Fibroblast of pulmonary artery (primary cell): ENCODE measurements at places on chromosomes 6 and 20.

DNA sequence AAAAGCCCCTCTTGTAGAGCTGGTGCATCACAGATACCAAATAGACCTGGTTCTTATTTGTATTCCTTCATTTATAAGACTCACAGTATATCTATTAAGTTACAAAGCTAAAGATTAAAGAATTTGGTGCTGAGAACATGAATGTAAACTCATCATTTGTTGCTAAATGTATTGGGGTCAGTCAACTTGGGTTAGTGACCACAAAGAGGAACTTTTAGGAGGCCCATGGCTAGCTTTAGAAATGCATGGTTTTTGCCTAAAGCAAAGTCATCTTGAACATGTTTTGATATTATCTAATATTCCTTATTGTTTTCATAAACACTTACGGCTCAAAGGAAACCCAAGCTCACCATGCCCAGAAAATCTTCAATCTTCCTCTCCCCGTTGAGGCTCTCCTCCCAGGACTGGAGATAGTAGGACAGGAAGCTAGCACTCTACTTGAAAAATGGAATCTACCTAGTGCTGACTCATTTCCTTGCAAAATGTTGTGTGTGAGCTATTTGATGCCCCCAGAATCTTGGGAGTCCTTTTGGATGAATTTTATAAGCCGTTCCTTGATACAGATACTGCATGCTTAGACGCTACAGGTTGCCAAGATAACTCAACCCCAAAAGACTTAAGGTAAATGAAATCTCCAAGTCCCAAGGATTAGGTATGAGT lies 121.4 kb downstream of the BMP2 start:
- DNase-seq, result no peak

DNA sequence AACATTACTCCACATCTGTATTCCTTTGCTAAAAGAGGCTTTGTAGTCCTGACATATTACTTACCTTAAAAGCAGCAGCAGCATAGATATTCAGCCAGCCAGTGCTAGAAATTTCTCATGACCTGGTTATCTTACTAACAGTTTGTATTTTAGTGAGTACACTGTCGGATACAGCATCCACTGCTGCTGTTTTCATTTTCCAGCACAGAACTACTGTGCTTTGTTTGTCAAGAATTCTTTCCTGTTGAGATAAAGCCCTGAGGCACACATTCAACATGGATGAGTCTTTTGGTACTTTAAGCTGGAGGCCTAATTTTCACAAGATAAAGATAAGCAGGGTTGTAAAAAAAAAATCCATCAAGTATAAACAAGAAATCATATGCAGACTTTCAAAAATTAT lies 311.2 kb upstream of the OPRM1 start:
- DNase-seq, result peak; percentile 51

DNA sequence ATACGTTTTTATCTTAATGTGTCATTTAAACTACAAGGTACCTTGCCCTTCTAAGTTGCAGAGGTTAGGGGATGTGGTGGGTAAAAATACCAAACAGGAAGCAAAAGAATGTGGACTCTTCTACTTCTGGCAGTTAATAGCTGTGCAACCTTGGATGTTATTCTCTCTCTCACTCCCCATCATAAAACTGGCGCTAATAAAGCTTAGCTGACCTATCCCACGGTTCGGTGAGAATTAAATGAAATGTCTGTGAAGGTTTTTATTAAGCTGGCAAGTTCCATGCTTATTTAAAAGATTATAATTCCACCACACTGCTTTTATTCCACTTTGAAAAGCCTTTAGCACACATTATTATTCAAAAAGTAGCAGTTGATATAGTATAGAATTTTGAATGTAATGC lies 127.8 kb upstream of the SLC22A23 start:
- peak; percentile 20 for DNase-seq

- peak; percentile 86 for DNase-seq
Measured at GRCh38 chr6:152552616-152553209, 84.4 kb downstream of the SYNE1 start.

- no peak for DNase-seq
Measured at GRCh38 chr20:24575811-24576210, 106.4 kb downstream of the SYNDIG1 start.

DNA sequence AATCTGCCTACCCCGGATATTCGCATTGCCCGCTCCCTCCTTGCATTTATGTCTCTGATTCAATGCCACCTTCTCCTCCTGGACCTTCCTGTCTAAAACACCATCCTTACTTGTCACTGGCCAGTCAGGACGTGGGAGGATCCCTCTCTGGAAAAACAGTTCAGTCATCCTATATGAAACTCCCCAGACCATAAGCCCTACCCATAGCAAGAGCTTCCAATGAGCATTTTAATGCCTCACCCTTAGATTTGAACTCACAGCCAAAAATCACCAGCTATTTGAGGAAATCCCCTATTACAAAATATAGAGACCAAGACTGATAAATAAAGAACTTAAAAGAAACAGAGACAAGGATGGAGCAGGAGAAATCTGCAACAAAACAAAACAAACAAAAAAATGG lies 86.4 kb downstream of the SHLD1 start:
- peak; percentile 19 for DNase-seq

DNA sequence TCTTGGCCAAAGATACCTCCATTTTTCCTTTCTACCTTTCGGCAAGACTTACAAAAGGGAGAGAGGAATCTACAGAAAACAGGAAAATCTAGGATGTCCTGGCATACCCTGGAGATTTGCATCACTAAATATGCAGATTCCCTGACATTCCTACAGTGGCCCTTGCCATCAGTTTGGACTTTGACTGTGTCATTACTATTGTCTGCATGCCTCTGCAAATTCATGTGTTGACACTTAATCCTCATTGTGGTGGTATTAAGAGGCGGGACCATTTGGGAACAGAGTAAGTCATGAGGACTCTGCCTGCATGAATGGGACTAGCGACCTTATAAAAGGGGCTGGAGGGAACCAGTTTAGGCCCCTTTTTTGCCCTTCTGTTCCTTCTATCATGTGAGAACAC lies 50.5 kb upstream of the DTNBP1 start:
- DNase-seq, result no peak

- peak; percentile 90 for DNase-seq
Measured at GRCh38 chr20:18587665-18588573, at the start of gene DTD1. DTD1 (plus strand) TSS chr20:18588054; CDS start chr20:18588073, 19 bp downstream.

- no peak for DNase-seq
Measured at GRCh38 chr20:40488401-40488800, 200.6 kb downstream of the MAFB start.

DNA sequence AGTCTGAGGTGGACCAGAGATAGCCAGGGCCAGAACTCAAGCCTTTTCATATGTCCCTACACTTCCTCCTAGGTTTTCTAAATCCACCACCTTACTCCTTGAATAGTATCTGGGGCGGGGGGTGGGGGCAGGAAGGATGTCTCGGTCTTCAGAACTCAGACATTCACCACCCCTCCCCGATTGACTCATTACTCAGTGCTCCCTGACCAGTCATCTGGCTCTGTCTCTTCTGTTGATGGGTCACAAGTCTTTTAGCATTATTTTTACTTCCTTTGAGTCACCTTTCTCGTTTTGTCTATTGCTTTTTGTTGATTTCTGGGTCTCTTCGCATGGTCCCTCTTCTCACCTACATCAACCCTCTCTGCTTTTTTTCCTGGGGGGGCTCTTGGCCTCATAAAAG lies 23.3 kb downstream of the NOX3 start:
- DNase-seq, result no peak

- no peak for DNase-seq
Measured at GRCh38 chr6:43475516-43475915, 1.9 kb upstream of the TJAP1 start.

DNA sequence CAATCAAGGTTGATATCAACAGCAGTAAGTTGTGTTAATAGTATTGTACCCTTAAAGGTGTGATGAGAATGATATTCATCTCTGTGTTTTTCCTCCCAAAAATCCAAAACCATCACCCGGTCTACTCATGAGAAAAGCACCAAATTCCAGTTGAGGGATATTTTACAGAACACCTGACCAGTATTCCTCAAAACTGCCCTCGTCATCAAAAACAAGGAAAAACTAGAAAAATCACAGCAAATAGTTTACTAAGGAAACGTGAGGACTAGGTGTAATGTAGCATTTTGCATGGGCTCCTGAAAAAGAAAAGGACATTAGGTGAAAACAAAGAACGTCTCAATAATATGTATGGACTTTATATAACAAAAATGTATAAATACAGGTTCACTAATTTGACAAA lies 394.4 kb upstream of the NRSN1 start:
- no peak for DNase-seq

DNA sequence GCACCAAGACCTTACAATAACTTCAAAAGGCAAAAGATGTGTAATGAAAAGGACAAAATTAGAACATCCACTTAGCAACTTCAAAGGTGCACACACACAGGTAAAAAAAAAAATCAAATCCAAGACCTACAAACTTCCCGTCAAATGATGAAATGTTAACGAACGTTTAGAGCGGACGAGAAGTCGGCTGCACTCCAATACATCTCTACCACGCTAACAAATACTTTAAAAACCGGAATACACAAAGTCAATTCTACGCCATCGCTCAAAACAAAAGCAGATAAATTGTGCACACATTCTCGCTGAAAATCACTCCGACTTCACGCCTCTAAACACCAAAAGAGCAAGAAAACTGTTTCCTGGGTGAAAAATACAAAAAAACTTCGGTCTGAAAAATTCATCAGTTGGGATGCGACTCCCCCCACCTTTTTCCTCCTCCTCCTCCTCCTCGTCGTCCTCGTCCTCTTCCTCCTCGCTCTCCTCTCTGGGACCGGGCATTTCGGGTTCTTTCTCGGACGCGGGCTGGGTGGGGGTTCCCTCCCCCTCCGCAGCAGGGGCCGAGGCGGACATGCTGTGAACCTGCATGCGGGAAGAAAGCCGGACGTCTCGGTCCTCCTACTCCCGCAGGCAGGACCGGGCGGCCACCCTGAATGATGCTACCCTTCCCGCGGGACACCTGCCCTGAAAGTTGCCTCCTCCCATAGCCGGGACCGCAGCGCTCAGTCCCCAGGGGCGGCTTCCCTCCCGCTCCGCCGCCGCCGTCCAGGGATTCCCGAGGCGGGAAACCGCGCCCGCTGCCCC lies 712 bp downstream of the DEK start:
- peak; percentile 27 for DNase-seq

DNA sequence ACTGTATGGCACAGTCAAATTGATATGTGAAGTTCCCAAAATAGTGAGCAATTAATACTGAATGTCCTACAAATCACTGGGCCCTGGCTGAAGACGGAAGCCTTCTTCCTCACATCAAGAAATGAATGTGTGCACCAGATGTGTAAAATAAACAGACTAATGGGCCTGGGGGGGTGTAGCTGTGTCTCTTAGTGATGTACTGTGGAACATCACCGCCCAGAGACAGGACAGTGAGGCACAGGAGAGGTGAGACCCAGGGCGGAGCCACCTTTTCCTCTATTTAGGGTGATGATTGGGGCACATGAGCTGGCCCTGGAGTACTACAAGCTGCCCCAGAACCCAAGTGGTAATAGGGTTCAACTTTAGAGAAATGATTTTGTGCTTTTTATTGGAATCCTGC lies 368.5 kb upstream of the ARID1B start:
- no peak for DNase-seq

- peak; percentile 74 for DNase-seq
Measured at GRCh38 chr6:135423649-135424128, 73.9 kb downstream of the AHI1 start.

- no peak for DNase-seq
Measured at GRCh38 chr6:20044883-20045282, 167.4 kb downstream of the MBOAT1 start.

- DNase-seq, result peak; percentile 78
Measured at GRCh38 chr6:166365221-166365620, 17.5 kb downstream of the MPC1 start.

DNA sequence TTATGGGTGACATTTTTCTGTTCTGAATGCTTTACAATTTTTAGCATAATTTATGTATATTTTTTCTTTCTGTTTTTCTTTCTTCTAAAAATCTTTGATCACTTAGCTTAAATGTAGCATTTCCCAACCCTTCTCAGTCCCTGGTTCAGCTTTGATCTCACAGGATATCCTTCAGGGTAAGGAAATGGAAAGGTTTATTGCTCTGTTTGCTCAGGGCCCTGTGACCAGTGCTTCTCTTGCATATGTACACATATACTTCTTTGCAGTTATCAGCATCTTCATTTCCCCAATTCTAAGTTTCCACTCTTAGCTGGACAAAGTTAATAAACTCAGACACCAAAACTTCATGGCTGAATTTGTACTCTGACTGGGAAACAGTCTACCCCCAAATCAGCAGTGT lies 30.6 kb downstream of the TMEM74B start:
- no peak for DNase-seq

GRCh38 chr6:53352360-53352759 lies 3.6 kb upstream of the ELOVL5 start:
- no peak for DNase-seq

- no peak for DNase-seq
Measured at GRCh38 chr6:1181939-1182605, 129.8 kb upstream of the FOXQ1 start.

DNA sequence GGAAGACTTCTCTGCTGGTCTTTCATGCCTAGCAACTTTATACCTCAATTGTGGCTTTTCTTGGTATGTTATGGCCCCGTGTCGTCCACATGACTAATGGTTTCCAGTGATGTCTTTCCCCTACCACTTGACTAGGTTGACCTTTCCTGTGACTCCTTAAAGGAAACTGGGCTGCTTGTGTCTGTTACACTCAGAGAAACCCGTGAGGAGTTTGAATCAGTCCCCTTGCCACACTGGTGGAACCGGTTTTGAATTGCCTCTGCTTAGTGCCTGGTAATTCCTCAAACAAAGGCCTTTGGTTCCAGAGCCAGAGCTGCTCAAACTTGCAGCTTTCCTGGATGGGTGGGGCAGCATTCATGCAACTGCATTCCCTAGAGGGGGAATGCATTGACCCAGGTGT lies 21.9 kb downstream of the ECT2L start:
- peak; percentile 66 for DNase-seq

DNA sequence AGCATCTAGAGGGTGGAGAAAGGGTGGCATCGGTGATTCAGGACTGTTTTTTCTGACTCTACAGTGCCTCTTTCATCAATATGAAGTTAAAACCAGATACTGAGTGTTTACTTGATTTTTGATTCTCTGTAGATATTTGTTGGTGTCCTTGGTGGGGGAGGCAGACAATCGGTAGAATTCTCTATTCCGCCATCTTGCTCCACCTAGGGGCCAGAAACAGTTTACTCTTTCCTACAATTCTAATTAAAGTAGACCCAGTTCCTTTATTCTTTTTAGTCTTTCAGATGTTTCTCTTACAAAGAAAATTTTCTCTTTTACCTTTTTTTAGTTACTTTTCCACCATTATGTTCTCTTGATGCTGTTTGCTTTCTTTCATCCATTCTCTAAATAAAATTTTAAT lies 162.1 kb upstream of the RAB32 start:
- no peak for DNase-seq

DNA sequence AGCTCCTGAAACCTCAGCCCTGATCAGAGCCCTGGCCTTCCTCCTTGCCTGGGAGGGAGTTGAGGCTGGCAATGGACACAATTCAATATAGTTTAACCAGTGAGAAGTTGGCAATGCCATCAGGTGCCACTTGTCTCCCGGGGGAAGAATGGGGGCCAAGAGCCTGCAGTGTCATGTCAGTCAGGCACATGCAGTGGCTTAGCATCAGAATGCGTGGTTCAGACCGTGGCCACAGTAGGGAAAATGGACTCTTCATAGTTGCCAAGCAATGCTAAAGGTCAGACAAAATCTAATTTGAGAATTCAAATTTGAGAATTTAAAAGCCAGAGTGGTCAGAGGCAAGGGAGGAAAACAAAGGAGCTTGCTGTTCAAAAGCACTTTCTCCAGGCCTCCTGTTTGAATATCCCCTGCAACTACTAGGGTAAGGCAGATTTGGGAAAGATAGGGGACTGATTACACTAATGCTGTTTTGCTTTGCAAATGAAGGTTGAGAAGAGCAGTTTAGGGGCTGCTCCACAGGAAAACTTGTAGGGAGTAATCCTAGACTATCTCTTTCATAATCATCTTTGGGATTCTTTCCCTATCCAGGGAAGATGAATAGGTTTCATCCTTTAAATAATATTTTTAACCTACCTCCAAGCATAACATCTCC lies 33.1 kb upstream of the CLIC5 start:
- no peak for DNase-seq
